D341Med (cell line): ENCODE measurements at places on chromosomes 2 and 18.

- DNase-seq, result no peak
Measured at GRCh38 chr2:199847181-199847864, 3.7 kb downstream of the FTCDNL1 start.

- DNase-seq, result peak; percentile 12
Measured at GRCh38 chr2:61018318-61018755, 282 bp upstream of the PUS10 start.

GRCh38 chr2:209938906-209939305, 63.5 kb upstream of the RPE start:
- DNase-seq, result no peak

GRCh38 chr2:196742685-196743084, 56.8 kb downstream of the GTF3C3 start:
- DNase-seq, result no peak

DNA sequence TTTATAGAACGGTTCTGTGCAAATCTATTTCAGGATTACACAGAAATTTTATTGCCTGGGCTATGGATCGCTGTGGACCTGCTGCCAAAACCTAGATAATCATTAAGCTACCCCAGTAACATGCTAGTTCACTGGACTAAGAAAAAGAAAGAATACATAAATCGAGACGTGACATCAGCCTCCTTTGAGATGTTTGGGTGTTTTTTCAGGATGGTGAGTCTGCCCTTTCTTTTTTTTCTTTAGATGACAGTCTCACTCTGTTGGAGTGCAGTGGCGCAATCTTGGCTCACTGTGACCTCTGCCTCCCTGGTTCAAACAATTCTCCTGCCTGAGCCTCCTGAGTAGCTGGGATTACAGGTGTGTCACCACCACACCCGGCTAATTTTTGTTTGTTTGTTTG, 52.0 kb downstream of the FHOD3 start:
- DNase-seq, result no peak

DNA sequence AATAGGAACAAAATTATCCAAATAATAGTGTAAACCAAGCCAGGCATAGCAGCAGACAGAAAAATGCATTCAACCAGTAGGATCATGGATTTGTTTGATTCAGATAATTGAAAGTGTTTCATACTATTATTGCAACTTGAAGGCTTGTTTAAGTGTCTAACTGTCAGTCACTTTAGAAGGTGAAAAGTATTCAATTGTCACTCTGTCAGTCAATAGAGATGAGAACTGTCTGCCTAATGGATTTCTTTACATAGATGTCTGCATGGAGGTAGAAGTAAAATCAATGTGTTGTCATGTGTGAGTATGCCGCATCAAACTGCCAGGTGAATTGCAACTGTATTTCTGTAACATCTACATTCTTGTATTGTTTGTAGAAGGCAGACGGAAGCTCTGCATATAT, 65.0 kb downstream of the ZNF407 start:
- DNase-seq, result no peak

DNA sequence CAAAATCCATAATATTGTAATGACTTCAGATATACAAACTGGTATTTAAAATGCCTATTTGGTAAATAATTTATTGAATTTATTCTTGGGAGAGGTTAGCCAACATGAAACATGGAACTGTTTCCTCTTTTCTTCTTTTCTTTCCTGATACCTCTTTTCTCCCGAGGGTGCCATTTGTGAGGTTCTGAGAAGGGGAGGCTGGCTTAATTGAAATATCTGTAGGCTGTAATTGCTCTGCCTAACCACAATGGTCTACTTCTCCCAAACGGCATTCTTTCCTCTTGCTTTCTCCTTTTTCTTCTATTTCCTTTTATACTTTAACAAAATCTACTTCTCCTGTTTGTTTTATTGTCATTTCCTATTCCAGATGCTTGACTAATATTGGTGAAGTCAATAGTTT, 114.9 kb downstream of the TCF4 start:
- DNase-seq, result no peak

DNA sequence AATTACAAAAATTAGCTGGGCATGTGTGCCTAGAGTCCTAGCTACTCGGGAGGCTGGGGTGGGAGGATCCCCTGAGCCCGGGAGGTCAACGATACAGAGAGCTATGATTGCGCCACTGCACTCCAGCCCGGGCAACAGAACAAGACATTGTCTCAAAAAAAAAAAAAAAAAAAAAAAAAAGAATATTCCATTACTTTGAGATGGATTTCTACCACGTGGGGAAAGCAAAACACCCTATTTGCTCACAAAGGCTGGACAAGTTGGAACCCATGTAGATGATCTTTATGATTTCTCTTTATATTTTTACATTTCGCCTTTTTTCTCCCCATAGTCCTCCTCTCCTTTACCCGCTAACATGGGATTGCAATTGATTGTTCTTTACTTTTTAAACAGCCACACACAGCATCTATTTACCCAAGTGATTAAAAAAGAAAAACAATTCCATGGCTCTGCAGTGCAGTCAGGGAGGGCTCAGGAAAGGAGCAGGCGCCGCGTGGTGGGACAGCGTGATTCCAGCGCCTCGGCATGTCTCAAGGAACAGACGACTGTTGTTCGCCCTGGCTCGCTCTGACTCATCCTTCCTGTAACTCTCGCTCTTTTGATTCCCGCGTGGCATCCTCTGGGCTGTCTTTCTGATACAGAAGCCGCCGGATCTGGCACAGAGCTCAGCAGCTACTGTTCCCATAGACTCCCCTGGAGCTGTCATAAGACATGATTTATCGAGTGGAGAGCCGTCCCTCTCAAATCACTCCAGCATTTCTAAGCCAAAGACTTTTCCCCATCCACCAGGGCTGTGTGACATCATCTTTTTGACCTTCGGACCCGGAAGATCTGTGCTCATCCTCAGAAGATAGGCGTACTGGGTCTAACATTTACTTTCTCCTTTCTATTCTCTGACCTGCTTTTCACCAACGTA, 230.4 kb upstream of the AGAP1 start:
- DNase-seq, result no peak

DNA sequence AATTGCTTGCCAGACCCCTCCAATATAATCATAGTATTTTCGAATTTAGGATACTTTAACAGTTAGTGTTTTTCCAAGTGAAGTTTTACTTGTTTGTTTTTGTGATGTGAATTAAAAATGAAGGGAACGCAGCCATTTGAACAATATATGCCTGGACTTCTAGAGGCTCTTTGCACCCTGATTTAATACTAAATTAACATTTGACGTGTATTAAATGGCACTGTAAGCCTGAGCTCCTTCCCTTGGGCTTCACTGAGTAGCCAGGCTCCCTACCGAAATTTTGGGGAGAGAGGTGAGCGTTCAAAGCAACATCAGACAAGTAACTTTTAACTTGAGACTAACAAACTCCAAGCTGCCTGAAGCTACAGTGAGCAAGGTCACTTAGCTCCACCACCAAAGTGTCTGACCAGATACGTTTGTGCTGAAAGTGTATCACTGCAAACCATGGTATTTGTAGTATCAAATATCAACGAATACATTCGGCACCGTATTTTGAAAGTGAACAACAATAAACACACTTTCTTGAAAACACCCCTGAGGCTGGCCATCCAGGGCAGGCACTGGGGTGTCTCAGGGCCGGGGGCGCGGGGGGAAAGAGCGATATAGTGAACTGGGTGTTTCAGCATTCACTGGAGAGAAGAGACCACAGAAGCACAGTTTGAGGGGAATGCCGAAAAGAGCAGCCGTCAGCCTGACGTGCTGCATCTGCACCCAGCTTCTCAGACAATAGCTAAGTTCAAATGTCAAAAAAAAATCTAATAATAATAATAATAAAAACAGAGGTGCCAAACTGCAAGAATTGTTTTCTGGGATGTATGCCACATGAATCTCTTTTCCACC, 7.7 kb upstream of the POU3F3 start:
- no peak for DNase-seq

- DNase-seq, result no peak
Measured at GRCh38 chr18:51029378-51029693, 677 bp upstream of the SMAD4 start.

DNA sequence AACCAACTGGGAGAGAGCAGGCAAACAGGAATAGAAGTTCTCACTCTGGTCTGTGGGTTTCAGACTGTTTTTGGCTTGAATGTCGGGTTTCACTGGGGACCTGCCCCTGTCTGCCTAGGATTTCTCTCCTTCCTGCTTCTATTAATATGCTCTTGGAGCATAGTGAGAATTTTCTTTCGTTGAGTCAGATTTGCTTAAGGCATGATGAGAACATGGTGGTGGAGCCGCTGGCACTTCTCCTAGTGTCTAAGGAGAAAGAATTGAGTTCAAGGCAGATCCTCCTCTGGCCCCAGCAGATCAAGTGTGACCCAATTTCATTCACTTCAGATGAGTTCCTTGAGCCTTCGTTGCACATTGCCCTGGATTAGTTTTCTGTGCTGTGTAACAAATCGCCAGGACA, 103.9 kb upstream of the HS6ST1 start:
- no peak for DNase-seq
